ENCODE measurements at places on chromosomes 4 and X.
A peak's percentile ranks its signal among the peaks of the same experiment; 100 is the strongest.

DNA sequence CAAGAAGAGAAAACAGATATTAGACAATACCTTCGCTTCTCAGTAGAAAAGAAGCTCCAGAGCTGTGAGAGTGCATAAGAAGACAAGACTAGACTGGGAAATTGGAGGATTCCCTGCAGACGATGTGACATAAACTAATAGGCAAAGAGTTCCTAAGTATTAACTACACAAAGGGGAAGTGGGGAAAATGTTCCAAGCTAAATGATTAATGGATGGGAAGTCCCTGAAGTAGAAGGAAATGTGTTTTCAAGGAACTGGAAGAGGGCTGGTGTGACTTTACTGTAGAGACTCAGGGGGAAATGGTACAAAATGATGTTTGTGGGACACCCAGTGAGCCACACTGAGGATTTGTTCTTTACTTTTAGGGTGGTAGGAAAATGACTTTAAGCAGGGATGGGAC, 69.7 kb upstream of the DCLK2 start:
- no peak for DNase-seq

DNA sequence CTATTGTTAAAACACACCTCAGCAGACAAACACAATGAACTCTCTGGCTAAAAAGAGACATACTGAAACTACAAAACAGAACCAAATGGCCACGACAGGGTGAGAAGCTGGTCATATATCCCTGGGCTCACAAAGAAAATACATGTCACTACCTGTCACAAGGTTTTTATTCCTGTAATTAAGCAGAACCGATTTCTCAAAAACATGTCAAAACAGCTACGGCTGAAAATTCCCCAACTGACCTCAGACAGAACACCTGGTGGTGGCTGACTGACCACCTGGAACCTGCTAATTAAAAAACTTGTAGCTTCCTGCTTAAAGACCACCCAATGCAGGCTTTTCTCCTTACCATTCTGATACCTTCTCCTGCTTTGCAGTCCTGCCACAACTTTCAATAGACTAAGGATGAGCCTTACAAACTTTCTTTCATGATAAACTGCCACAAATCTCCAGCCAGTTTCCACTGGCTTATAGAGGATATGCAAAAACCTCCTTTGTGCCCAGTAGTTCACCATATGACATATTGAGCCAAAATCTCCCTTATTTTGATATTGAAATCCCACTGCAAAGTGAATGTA, 571.9 kb downstream of the SPOCK3 start:
- DNase-seq = no peak

DNA sequence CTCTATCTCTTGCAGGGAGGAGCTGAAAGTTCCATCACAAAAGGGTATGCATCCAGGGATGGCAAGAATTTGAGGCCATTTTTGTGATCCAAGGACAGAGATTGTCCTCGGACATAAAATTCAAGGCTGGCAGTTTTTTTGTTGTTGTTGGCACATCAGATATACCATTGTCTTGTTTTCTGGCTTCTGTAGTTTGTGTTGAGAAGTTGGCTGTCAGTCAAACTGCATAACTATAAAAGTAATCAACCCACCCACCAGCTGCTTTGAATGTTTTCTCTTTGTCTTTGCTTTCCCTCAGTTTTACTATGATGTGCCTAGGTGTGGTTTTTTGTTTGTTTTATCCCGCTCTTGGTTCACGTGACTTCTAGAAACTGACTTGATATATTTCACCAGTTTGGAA, 21.6 kb upstream of the PDZD4 start:
- DNase-seq = no peak

GRCh38 chr4:76984127-76984526, 34.6 kb downstream of the SEPTIN11 start:
- DNase-seq = no peak

DNA sequence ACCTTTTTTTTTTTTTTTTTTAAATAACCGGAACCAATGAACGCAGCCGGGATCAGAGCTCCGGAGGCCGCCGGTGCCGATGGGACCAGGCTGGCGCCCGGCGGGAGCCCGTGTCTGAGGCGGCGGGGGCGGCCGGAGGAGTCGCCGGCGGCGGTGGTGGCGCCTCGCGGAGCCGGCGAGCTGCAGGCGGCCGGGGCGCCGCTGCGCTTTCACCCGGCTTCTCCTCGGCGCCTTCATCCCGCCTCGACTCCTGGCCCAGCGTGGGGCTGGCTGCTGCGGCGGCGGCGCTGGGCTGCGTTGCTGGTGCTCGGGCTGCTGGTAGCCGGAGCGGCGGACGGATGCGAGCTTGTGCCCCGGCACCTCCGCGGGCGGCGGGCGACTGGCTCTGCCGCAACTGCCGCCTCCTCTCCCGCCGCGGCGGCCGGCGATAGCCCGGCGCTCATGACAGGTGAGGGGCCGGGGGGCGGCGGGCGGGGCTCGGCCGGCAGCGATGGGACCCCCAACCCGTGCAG, 337 bp downstream of the STIM2 start:
- peak; percentile 47 for DNase-seq

GRCh38 chr4:142535009-142535408, 311.1 kb downstream of the INPP4B start:
- DNase-seq = peak; percentile 12

GRCh38 chrX:137151403-137151802, 117.6 kb upstream of the GPR101 start:
- no peak for DNase-seq

- DNase-seq = no peak
Measured at GRCh38 chr4:41199788-41200187, 14.6 kb downstream of the APBB2 start.

GRCh38 chr4:129092631-129093190, 628 bp downstream of the SCLT1 start:
- DNase-seq = no peak

DNA sequence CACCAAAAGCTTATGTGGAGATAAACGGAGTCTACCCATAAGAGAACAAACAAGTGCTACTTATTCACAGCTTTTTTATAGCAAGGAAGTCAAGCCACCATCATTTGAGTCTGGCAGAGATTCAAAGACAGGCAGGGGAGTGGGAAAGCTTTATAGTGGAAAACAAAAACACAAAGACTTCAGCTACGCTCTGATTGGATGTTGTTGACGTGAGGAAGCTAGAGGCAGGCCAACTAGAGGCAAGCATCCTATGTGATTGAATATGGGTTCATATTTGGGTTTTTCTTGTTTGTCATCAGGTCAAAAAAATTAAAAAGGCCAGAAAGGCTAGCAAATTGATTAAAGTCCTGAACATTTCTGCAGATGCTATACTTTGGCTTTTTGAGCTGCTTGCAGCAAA, 719 bp upstream of the TCEAL4 start:
- no peak for DNase-seq

GRCh38 chr4:20041839-20042407, 209.8 kb upstream of the SLIT2 start:
- DNase-seq = no peak

GRCh38 chr4:110475881-110476818, at the start of gene ENPEP:
TSS of gene ENPEP (plus strand) at chr4:110476155. CDS start at chr4:110476415, 260 bp downstream.
- no peak for DNase-seq

DNA sequence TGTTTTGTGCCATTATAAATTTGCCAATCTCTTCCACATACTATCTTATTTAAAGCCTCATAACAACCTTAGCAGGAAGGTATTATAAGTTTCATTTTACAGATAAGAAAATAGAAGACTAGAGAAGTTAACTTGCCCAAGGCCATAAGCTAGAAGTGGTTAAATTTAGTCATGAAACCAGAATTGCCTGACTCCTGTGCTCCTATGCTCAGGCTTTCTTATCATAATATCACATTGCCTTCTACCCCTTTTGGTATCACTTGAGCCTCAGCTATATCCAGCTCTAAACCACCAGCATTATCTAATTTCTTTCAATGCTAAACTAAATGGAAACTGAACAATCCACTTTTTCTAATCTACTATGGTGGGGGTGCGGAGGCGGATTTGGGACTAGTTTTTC, 164.7 kb downstream of the GBA3 start:
- no peak for DNase-seq

GRCh38 chrX:153830640-153831428, 490 bp upstream of the PDZD4 start:
- no peak for DNase-seq

DNA sequence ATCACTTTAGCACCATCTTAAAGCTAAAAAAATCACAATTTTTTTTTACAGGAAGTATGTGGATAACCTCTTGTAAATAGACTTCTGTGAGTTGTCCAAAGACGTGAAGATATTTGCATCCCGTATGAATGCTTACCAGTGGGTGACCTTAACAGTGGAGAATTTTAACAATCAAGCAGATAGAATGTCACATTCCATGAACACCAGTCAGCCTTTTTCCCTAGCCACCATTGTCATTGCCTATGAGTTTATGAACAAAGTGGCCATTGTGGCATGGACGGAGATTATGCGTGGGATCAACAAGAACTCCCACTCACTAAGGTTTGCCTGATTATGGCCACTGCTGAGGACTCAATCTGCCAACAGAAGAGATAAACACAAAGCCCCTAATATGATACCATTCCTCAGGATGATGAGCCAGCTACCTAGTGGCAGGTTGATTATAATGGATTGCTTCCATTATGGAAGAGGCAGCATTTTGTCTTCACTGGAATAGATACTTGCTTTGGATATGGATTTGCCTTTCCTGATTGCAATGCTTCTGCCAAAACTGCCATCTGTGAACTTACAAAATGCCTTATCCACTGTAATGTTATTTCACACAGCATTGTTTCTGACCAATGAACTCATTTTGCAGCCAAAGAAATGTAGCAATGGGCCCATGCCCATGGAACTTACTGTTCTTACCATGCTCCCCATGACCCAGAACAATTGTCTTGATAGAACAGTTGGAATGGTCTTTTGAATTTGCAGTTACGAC, 830.9 kb upstream of the NDST4 start:
- no peak for DNase-seq

- DNase-seq = no peak
Measured at GRCh38 chr4:141640696-141641095, 4.3 kb downstream of the IL15 start.

DNA sequence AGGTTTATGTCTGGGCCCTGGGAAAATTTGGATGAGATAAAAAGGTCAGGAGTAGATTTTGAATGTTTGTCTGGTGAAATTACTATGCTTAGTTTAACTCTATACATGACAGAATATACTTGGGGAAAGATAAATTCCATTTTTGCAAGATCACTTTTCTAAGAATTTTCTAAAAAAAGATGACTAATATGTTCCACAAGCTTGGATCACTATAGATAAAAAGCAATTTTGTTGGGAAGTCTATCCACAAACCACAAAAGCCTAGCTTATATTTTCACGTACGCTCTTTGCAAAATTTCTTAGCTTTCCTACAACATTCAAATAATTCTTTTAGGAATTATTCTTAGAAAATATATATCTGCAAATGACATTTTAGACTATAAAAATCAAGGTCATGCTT, 20.6 kb upstream of the COQ2 start:
- no peak for DNase-seq

- no peak for DNase-seq
Measured at GRCh38 chr4:47167081-47168035, 136.0 kb downstream of the GABRB1 start.

DNA sequence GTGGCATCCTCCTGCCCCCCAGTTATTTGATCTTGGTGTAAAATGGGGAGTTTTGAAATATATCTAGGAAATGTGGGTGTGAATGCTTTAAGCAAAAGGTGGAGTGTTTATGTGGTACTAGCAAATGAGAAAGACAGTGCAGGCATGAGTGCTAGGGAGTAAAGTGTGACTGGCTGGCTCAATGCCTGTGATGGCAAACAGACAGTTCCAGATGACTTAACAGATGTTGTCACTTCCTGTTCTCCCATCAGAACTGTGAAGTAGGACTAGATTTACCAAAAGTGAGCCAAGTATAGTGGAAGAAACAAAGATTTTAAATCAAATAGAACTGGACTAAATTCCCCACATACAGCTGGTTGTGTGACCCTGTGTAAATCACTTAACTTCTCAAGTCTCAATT, 8.4 kb upstream of the AMOT start:
- no peak for DNase-seq

- DNase-seq = no peak
Measured at GRCh38 chr4:152539556-152540292, 3.8 kb upstream of the FBXW7 start.

- DNase-seq = no peak
Measured at GRCh38 chrX:47321823-47322371, 48.5 kb upstream of the ZNF157 start.

GRCh38 chr4:124953061-124953460, 240.5 kb upstream of the ANKRD50 start:
- DNase-seq = no peak

- DNase-seq = no peak
Measured at GRCh38 chrX:37796805-37797204, 16.9 kb downstream of the CYBB start.

- no peak for DNase-seq
Measured at GRCh38 chrX:22021751-22022324, 10.3 kb upstream of the PHEX start.

- no peak for DNase-seq
Measured at GRCh38 chr4:2284934-2285612, 23.2 kb upstream of the MXD4 start.

DNA sequence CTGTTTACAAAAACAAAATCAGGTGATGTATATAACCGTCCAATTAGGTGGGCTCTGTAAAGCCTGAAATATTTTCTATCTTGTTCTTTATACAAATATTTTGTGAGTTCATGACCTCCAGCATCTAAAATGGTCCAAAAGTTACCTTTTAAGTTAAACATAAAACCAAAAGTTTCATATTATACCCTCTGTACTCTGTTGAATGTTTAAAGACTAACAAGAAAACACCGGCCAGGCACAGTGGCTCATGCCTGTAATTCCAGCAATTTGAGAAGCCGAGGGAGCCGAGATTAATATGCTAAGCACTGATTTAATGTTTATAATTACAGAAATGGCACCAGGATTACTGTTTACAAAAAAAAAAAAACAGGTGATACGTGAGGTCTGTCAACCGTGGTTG, 328.4 kb downstream of the DHRSX start:
- no peak for DNase-seq

GRCh38 chrX:106927700-106928099, 7.5 kb downstream of the CLDN2 start:
- DNase-seq = no peak

DNA sequence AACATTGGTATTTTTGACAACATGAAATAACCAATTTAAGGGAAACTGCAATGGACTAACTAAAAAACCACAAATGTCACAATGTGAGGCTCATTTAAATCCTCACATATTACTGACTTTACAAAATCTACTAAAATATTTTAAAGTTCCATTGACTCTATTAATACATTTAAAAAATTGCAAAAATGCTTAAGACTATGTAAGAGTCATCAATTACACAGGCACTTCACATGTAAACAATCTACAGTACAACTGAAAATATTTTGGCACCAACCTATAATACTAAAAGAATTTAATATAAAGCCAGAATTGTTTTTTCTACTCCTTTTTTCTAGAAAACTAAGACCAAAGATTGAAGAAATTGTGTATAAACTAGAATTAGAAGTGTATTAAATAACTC, 76.8 kb upstream of the RBMXL3 start:
- no peak for DNase-seq

- no peak for DNase-seq
Measured at GRCh38 chr4:176818531-176818930, 25.8 kb upstream of the VEGFC start.

GRCh38 chr4:145234091-145234706, 53.8 kb upstream of the OTUD4 start:
- peak; percentile 32 for DNase-seq

All from amniotic stem cell (primary cell).